ENCODE measurements at places on chromosomes 5 and 9.

- DNase-seq = no peak
Measured at GRCh38 chr5:150801117-150801927, 22.8 kb downstream of the SMIM3 start.

- DNase-seq = no peak
Measured at GRCh38 chr5:136686192-136686872, 321.0 kb upstream of the TRPC7 start.

- no peak for DNase-seq
Measured at GRCh38 chr5:75214928-75215327, 21.8 kb downstream of the ANKRD31 start.

- no peak for DNase-seq
Measured at GRCh38 chr9:75184471-75184870, 96.2 kb downstream of the OSTF1 start.

GRCh38 chr9:131986576-131986975 lies 93.1 kb downstream of the MED27 start:
- DNase-seq = no peak

DNA sequence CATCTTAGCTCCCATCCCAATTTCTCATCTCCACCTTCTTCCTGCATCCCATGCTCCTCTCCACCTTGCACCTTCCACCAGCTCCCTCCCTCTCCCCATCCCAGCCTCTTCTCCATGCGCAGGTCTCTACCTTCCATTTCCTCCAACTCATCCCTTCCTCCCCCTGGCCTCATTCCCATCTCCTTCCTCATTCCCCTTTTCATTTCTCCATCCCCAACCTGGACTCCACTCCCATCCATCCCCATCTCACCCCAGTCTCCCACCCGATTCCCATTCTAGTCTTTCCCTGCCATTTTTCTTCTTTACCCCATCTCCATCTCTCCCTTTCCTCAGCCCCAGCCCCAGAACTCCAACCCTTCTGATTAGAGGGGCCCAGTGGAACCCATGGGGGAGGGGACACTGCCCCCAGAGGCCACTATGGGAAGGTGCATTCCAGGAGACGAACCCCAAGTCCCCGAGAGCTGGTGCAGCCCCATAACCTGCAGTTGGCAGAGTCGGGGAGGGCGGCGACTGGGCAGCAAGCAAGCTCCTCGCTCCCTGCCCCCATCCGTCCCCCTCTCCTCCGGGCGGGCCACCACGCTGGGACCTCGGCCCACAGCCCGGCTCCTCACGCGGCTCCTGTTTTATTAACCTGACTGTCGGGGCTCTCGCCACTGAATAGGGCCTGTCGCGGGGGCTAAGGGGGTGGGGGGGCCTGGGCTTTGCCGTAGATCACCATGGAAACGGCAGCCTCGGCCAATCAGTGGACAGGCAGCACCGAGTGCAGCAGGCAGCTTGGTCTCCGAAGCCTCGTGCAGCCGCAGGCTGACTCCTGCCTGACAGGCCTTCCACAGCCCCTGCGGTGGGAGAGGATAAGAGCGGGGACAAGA lies 66.7 kb downstream of the PCDH1 start:
- DNase-seq = no peak

DNA sequence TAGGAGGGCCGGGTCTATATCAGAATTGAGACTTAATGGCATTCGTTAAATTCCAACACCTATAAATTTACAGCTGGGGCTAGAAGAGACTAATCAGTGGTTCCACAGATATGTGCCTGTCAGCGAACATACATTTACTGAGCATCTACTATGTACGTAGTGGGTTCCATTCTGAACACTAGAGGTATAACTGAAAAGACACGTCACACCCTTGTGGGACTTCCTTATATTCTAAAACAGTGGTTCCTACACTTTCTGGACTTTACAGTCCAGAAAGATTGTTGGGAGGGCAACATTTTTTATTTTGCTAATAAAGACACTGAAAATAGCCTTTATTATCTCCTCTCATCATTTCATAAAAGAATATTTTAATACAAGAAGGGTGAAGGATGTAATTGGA lies 140.5 kb downstream of the SCAMP1 start:
- DNase-seq = no peak

DNA sequence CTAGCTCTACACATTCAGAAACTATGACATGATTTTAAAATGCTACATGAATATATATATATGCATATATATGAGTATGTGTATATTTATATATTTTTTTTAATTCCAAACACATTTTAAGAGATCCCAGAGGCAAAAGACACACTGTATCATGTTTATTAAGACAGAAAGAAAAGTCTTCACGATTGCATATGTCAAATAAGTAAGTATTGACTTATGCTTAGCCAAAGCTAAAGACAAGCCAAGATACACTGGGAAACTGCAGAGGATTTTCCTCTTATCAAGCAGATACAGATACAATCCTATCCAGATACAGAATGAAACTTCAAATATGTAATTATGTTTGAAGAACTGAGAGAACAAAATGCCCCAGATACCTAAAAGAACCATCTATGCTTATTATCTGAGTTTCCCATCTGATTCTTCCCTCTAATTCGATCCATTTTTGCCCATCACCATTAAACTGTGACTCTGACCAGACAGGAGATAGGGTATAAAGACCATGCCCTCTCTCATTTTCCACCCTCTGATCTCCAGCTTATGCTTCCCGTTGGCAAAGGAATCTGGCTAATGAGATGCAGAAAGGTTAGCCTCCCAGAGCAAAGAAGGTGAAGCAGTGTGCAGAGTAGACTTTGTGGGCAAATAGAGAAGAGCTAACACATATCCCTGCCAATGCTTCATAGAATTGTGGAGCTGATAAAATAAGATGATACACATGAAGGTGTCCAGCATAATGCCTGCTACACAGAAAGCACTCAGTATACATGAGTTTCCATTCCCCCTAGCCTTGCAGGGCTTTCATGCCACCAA lies 131.0 kb upstream of the TARS1 start:
- no peak for DNase-seq

DNA sequence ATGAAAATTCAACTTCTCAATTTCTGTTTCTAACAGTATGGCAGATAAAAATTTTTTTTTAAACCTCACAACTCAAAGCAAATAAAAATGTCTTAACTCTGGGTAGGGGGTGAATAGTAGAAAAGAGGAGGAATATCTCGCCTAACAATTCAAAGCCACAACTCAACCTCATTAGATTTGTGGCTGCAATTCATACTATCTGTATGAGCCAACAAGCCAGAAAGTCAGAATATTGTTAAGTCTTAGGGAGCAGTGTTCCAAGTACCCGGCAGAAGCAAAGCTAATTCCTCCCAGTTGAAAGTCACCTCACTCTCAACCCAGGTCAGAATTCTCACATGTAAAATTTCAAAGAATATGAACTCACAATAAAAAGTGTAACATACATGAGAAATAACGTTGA lies 15.0 kb downstream of the PJA2 start:
- DNase-seq = no peak

DNA sequence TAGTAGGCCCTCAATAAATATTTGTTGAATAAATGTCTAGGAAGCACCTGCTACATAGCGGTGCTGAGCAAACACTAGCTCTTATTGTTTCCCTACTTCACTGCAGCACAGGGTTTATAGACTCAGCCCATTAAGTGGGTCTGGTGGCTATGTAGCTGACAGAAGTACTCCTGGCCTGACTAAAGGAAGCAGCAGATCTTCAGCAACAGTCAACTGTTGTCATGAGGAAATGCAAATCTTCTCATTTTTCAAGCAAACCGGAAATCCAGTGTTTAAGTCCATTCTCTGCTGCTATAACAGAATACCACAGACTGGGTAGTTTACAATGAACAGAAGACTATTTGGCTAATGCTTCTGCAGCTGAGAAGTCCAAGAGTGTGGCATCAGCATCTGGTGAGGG lies 2.8 kb upstream of the TEX10 start:
- DNase-seq = no peak

GRCh38 chr5:38795986-38796741 lies 49.6 kb upstream of the OSMR start:
- no peak for DNase-seq

DNA sequence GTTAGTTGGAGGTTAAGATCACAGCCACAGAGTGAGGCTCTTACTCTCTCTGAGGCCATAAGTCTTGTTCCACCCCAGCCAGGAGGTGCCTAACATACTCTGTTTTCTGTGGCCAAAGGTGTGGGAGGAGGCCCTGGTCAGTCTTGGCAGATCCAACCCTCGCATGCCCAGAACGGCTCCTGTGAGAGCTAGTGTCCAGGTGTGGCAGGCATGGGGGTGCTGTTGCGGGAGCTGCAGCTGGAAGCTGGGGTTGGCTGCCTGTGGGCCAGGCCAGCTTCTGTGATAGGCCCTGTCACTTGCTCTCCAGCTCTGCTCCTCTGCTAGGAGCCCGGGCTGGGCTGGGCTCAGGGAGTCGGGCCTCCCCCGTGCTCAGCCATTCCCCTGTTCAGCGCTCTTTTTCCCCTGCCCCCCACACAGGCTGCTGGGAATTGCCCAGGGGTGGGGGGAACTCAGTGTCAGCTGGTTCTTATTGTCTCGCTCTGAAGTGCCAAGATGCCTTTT lies 31.6 kb downstream of the IER5L start:
- DNase-seq = no peak

DNA sequence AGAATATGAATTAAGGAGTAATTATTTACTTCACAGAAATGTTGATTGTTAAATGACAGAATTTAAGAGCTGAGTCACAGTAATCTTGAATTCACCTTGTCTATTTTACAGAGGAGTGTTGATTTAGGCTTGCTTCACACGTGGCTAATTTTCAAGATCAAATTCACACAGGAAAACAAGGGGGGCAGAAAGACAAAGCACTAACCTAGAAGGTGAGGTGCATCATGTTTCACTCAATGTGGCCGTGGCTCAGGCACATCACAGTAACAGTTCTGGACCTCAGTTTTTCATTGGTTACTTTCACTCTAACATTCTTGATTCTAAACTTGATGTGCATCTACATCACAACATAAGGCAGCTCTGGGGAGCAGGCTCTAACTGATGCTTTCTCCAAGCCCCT lies 69.6 kb upstream of the GNAQ start:
- DNase-seq = no peak

DNA sequence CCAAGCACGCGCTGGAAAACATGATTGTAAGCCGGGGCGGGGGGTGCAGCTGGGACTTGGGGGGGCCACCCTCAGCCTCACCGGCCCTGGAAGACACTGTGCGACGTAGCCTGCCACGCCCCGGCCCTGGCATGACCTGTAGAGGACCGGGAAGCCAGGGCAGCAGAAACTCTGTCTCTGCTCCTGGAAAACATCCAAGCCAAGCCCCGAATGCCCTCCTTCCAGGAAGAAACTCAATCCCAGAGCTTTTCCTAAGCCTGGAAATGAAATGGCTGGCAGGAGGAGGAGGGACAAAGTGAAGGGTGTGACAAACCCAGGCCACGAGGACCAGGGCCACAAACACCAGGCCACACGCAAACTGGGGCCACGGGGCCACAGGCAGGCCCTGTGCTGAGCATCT lies 55.4 kb downstream of the KCNT1 start:
- no peak for DNase-seq

DNA sequence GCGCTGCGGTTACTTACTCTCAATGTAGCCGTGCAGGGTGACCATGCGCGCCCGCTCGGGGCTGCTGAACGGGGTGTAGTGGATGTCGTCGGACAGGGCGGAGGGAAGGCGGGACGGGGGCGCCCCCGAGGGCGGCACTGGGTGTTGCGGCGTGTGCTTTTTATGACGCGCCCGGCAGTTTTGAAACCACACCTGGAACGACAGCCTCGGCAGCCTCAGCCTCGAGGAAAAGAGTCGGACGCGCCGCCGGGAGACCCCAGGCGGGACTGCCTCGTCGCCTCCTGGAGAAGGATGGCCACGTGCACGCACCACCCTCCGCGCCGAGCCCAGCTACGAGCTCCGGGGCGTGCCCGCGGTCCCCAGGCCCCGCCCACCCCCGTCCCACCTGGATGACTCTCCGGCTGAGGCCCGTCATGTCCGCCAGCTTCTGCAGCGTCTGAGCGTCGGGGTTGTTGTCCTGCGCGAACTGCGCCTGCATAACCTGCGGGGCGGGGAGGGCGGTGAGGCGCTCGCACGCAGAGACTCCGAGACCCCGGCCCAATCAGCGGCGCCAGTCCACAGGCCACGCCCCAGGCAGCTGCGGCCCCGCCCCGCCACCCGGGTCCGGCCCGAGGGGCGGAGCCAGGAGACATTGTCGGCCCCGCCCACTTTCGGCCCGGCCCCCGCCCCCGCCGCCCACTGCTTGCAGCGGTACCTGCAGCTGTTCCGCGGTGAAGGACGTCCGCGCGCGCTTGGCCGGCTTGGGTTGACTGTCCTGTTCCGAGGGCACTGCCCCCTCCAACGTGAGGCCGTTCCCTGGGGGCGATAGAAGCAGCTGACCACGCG lies 15.0 kb downstream of the LHX6 start:
- no peak for DNase-seq

GRCh38 chr5:2391566-2391965 lies 359.9 kb downstream of the IRX2 start:
- no peak for DNase-seq

DNA sequence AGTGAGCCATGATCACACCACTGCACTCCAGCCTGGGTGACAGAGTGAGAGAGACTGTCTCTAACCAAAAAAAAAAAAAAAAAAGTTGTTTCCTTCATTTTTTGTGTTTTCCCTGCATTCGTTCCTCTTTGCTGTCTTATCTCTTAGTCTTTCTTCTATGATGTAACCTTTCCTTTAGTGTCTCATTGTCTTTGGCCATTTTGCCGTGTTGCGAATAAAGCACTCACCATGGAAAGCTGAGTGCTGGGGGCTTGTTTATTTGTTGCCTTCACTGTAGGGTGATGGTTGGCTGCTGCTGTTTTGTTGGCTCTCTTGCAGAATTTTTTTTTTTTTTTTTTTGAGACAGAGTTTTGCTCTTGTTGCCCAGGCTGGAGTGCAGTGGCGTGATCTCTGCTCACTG lies 7.7 kb downstream of the EHMT1 start:
- no peak for DNase-seq

- DNase-seq = no peak
Measured at GRCh38 chr5:88377705-88378656, 109.3 kb upstream of the TMEM161B start.

DNA sequence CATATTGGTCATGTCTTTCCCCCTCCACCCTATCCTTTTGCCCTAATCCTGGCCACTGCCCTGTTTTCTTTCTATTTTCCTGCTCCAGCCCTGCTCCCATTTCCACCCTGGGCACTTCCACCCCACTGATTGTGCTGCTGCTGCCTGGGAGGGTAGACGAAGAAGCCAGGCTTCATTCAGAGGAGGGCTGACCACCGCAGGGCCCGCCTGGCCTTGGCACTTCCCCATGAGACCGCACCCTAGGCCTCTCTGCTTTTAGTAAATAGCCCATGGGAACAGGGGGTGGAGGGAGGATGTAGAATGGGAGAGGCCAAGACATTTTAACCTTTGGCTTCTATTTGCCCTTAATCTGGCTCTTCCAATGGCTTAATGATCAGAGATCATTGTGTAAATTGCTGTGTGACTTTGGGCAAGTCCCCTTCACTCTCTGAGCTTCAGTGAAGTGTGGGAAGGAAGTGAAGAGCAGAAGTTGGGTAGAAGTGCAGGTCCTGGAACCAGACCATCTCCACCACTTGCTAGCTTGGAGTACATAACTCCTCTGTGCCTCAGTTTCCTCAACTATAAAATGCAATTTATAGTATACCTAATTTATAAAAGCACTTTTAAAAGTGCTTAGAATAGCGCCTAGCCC lies 13.6 kb upstream of the GPX3 start:
- DNase-seq = no peak

Data from stimulated activated CD8-positive, alpha-beta memory T cell treated with anti-CD3 and anti-CD28 coated beads, Interleukin-4, amount 100 ng/mL, for 4 hours (primary cell).